Ecto neural progenitor cell (in vitro differentiated cells): ENCODE measurements at places on chromosomes 7 and 10.
A peak's percentile ranks its signal among the peaks of the same experiment; 100 is the strongest.

DNA sequence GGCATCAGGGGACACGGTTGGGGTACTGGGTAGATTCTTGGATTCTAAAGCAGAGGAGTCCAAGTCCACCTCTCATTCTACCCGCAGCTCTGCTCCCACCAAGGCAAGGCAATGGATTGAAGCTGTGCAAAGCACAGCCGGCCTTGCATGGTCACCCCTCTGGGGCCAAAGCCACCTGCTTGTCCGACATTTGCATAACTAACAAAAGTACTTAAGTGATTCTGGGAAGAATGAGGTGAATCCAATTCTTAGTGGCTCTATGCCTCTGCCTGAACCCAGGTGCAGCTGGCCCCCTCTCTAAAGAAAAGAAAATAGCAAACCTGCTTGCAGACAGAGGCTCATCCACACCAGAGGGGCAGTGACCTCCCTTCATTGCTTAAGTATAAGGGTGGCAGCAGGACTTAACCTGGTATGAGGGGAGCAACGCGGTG is 10.7 kb upstream of the COBL start:
- DNase-seq = no peak

DNA sequence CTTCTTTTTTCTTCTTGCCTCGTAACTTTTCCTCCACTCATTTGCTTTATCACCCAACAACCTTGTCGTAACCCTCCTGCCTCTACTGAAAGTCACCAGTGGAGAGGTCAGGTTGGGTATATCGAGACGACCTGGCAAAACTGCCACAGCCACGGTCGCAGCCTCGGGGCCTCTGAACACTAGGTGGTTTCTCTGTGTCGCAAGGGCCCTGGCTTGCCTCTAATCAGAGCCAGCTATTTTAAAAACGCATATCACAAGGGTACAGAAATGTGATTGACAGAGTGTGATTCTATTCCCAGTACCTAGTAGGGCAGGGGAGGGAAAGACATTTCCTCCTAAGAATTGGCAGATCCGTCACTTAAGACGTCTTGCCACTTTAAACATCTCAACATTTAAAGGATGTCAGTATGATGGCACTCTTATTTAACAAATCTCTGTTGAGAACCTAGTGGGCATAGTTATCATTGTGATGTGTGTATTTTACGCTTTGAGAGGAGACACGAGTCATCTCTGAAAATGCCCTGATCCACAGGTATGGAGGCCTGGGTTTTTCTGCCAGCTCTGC is 197.5 kb downstream of the ARHGAP21 start:
- DNase-seq = no peak

DNA sequence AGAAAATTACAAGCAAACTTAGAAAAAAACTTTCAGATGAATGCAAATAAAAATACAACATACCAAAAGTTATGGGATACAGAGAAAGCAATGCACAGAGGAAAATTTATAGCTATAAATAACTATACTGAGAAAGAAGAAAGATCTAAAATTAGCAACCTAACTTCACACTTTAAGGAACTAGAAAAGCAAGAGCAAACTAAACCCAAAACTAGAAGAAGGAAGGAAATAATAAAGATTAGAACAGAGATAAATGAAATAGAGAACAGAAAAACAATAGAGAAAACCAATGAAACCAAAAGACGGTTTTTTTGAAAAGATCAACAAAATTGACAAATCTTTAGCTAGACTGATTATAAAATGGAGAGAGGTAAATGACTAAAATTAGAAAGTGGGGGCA is 9.6 kb upstream of the STRA8 start:
- DNase-seq = no peak

- no peak for DNase-seq
Observed at GRCh38 chr7:29315892-29316270, 121.3 kb downstream of the CHN2 start.

DNA sequence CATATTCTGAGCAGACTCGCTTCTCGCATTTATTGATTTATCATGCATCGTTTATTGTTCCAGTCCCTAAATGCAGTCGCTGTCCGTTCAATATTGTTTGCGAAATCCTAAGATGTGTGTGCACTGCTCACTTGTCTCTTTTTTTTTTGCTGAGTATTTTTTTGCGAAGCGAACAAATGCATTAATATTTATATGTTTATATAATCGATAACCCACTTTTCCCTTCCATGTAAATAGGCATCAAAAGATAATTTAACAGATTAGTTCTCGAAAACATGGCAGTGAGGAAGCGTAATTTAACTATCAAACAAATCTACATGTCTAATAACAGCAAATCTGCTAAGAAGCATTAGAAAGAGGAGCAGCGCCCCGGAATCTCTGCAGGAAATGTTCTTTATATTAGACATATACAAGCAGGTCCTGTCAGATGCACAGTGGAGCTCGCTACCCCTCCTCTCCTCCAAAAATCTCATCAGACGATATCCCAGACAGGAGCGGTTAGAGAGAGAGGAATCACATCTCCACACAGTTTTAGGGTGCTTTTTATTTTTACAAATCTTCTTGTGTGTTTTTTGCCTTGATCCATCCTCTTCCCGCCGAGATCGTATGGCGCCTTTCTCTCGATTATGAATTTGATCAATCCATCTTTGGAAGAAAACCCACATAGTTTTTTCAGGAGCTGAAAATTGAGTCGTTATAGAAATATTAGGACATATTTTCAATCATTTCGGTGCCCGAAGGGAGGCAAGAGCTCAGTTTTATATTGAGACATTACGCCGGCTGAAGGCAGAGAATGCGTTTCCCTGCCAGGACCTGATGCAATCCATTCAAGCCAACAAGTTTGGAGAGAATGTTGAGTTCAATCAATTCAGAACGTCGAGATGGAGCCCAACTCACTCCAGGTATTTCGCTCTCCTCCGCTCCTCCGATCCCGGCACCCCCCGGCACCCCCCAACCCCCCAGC is at the start of gene ARID5B:
Gene ARID5B, plus strand, starts transcription at position 871 of the 964 bp plus-strand sequence. Its CDS starts 11 bp downstream, at position 882.
- peak; percentile 60 for DNase-seq
